ENCODE measurements at places on chromosomes 11 and 22.

DNA sequence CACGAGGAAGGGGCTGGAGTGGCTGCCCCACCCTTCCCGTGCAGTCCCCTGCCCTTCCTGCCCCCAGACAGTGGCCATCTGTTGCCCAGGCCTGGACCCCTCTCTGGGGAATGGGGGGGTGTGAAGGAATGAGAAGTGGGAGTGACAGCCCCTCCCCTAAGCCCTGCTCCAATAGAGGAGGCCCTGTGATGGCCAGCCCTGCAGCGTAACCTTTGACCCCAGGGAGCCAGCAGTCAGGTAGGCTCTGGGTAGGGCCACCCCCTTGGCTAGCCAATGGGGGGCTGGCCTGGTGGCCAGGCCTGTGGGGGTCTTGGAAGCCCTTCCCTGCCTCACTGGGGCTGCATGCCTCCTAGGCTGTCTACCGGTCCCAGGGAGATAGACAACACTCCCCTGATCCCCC is 6.6 kb downstream of the FLRT1 start:
- no peak for DNase-seq

GRCh38 chr22:29145321-29146072 is 60.2 kb upstream of the EMID1 start:
- no peak for DNase-seq

GRCh38 chr11:92969634-92970347 is at the start of gene MTNR1B:
Gene MTNR1B, plus strand, starts transcription at chr11:92969651. Its CDS starts 75 bp downstream, at chr11:92969726.
- no peak for DNase-seq

DNA sequence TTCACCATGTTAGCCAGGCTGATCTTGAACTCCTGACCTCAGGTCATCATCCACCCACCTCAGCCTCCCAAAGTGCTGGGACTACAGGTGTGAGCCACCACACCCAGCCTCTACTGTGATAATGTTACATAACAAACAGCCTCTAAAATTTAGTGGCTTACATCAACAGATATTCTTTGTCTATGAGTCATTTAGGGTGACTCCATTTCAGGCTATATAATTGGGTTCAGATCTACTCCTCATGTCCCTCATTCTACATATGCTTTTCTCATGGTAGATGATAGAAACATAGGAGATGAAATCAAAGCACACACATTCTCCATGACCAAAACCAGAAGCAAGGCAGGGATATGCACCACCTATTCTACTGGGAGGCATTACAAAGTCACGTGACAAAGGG is 72.7 kb downstream of the SIK2 start:
- DNase-seq = no peak

DNA sequence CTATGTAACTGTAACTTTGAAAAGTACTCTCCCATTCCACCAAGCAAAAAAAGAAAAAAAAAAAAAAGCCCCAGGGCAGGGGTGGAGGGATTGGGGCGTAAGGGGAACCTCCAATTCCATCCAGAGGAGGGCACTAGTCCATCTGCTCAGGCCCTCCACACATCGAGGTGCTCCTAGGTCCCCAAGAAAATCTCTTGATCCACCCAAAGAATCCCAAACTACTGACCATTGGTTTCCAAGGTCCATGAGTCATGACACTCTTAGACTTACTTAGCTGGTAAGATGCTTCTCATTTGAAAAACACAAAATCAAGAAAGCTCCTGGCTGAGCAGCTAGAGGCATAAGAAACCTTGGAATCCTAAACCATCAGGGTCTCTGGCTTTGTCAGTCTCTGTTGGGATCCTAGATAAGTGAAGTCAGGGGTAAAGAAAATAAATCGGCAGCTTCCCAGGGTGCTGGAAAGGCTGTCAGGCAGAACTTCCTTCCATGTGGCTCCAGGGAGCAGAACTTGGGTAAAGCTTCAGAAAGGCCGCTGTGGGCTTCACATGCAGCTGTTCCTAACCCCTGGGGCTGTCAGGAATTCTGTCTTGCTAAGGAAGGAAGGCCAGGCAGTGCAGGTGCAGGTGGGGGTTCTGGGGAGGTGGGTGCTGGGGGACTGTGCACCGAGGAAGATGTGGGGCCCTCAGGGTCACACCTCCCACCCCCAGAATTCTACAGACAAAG is 49.4 kb upstream of the ADA2 start:
- no peak for DNase-seq

DNA sequence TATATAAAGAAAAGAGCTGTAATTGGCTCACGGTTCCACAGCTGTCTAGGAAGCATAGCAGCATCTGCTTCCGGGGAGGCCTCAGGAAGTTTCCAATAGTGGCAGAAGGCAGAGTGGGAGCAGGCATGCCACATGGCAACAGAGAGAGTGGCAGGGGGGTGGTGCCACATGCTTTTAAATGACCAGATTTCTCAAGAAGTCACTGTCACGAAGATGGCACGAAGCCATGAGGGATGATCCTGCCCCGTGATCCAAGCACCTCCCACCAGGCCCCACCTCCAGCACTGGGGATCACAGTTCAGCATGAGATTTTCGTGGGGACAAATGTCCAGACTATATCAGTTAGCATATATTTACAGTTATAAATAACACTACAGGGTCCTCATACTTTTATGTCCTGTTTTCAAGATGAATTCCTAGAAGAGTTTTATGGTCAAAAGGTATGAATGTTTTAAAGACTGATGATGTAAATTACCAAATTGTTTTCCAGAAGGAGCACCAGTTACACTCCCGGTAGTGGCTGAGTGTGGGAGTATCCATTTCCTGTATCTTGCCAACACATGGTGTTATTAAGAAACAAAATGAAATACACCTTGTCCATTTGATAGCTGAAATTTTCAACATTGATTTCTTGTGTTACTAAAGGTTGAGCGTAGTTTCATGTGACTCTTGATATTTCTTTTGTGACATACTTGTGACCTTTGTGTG is 19.2 kb downstream of the FAM118A start:
- no peak for DNase-seq

GRCh38 chr11:113167599-113167998 is 146.8 kb upstream of the TTC12 start:
- no peak for DNase-seq

- no peak for DNase-seq
Measured at GRCh38 chr22:33465554-33465953, 407.4 kb upstream of the SYN3 start.

GRCh38 chr11:14813516-14813915 is 78.5 kb downstream of the CYP2R1 start:
- DNase-seq = no peak

DNA sequence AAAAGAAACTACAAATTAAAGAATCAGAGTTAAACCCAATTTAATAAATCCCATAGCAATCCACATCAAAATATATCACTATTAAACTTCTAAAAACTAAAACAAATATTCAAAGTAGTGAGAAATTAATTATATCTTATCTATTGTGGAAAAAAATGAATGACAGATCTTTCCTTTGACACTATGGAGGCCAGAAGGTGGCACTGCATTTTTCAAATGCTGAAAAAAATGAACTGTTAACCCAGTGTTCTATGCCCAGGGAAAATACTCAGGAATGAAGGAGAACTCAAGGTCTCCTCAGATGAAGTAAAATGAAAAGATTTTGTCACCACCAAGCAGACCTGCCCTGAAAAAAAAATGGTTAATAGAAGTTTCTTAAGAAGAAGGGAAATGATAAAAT is 27.7 kb downstream of the TYR start:
- DNase-seq = no peak

DNA sequence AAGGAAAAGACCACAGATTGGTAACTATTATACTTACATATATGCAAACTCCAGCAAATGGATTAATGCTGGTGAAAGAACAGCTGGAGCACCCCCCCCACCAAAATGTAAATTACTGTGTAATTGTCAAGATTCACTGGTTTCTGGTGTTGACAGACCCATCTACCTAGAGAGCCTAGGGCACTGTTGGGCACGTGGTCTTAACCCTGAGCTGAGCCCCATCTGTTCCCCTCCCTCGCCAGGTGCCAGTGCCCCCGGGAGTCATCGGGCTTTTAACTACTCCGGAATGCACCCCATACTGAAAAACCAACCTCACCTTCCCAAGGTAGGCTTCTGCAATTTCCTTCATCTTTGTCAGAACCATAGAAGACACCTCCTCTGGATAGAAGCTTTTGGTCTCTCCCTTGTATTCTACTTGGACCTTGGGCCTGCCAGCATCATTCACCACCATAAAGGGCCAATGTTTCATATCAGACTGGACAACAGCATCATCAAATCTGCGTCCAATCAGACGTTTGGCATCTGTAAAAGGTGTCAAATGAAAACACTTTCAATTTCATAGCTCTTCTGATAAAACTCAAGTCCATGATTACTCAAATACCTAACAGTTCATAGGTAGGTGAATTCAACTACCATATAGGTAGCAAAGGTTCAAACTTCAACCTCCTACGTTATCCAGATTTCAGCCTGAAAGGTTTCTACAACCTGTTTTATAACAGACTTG is 1.5 kb downstream of the HSPA8 start:
- no peak for DNase-seq

DNA sequence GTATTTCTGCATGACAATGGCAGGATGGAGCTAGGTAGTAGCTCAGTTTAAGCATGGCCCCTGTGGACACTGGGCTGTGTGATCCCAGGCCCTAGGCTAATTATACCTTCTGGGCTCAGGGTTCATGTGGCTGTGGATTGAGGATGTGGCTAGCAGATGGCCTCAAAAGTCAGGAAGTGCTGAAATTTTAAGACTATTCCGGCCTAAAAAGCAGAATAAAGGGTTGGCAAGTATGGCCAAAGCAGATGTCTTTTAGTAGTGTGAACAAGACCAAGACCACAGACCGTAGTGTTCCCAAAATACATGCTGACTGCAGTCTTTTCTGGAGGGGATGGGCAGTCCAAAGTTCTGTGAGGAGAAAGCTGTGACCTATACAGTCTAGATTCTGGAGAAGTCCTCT is 115.7 kb upstream of the RAG2 start:
- DNase-seq = no peak

- DNase-seq = no peak
Measured at GRCh38 chr22:17916226-17916889, 108.0 kb downstream of the MICAL3 start.

DNA sequence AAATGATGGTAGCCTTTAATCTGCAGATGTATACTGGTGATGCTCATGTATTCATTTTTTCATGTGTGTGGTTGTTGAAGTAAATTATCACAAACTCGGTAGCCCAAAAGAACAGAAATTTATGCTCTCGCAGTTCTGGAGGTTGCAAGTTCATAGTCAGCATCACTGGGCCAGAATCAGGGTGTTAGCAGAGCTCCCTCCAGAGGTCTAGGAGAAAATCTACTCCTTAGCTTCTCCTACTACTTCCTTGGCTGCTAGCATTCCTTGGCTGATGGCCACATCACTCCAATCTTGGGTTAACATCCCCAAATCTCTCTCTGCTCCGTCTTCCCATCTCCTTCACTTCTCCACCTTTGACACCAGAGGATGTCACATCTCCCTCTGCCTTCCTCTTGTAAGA is 45.3 kb upstream of the GALNT18 start:
- DNase-seq = no peak

GRCh38 chr11:95575517-95575916 is 214.1 kb downstream of the FAM76B start:
- no peak for DNase-seq

- DNase-seq = peak; percentile 1
Measured at GRCh38 chr22:26756675-26757293, 99.4 kb downstream of the MIAT start.

GRCh38 chr11:12287009-12287373 is 90.4 kb upstream of the PARVA start:
- no peak for DNase-seq

DNA sequence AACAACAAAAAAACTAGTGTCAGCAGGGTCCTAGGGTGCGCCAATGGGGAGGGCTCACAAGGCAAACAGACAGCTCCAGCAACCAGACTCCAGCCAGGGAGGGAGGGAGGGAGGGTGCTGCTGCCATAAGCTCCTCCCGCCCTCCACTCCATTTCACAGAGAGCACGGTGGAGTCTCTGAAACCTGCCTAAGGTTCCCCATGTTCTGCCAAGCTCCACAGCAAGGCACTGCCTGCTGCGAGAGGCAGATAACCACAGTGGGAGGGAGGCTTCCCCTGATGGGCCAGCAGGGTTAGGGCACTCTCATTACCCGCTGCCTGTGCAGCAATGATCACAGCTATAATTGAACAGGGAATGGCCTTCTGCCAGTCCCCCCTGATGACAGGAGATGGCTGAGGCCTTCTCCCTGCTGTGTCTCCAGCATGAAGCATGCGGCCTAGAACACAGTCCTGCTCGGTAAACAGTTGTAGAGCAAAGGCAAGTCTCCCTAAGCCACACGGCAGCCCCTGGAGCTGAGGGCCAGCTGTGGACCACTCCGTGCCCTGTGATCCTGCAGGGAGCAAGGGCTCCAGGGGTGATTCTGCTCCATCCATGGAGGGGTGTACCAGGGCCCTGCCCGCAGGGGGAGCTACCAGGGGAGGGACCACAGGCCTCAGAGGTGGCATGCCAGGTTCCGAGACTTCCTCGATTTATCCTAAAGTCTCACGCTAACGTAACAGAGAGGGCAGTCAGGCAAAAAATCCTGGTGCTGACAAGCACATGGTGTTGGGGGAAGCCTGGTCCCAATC is 42.9 kb downstream of the PC start:
- no peak for DNase-seq

- peak; percentile 51 for DNase-seq
Measured at GRCh38 chr11:46315033-46315738, 32.1 kb upstream of the DGKZ start.

DNA sequence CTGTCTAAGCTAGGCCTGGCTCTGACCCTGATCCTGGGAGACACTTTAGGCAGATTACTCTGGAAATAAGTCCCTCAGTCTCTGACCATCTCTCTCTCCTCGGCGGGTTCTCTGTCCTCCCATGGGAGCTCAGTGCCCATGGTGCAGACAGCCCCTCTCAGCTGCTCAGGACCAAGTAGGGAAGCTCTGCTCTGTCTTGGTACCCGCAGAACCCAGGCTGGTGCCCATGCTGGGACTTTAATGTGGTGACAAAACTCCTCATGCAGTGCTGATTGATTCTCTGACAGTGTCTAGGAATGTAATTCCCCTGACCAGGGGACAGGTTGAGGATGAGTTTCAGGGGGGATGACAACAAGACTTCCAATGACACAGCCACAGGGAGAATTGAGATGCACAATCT is 30.3 kb upstream of the GGTLC2 start:
- DNase-seq = no peak

GRCh38 chr11:1228101-1228821 is 5.4 kb downstream of the MUC5B start:
- no peak for DNase-seq

DNA sequence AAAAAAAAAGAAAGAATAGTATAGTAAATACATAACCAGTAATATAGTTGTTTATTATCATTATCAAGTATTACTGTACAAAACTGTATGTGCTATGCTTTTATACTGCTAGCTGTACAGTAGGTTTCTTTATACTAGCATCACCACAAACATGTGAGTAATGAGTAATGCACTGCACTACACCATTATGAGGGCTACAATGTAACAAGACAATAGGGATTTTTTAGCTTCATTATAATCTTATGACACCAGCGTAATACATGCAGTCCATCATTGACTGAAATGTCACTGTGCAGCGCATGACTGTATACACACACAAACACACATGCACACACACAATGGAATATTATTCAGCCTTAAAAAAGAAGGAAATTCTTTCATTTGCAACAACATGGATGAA is 111.5 kb upstream of the ZBED5 start:
- DNase-seq = no peak
